Activated CD4-positive, alpha-beta T cell treated with anti-CD3 and anti-CD28 coated beads for 4 hours (primary cell): ENCODE measurements at places on chromosomes 6 and 20.

- DNase-seq = no peak
These were observed 70.2 kb upstream of the TBC1D7 start for GRCh38 chr6:13398421-13398994.

DNA sequence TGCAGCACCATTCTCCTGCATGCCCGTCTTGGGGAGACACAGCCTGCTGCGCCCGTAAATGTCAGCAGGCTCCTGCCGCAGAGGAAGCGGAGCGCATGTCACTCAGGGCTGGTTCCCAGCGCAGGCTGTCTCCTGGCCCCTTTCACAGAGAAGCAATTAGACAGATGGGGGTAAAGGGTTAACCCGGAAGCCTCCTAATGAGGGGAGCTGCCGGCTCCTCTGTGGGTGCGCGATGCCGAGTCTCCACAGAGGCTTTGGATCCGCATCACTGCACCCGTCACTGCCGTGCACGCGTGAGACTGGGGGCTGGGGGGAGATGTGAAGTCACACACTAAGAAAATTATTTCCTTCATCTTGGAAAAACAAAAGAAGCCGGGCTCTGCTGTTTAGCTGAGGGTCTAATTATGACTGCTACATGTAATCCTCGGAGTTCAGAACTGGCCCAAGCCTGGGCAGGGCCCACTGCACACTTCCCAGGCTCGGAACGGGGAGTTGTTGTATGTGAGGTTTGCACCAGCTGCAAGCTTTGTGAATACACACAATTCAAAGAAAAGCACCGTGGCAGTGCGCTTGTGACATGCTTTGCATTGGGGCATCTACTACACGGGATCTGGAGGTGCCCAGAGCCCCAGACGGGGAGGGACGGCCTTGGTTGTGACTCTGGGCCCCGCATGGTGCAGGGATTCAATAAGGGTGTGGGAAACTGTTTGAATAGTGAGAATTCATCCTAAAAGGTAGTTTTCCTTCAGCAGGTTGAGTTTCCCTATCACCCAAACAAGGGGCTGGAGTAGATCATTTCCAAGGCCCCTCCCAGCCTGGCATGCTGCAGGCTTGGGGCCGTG lies 331.6 kb downstream of the TAF4 start:
- DNase-seq = no peak

DNA sequence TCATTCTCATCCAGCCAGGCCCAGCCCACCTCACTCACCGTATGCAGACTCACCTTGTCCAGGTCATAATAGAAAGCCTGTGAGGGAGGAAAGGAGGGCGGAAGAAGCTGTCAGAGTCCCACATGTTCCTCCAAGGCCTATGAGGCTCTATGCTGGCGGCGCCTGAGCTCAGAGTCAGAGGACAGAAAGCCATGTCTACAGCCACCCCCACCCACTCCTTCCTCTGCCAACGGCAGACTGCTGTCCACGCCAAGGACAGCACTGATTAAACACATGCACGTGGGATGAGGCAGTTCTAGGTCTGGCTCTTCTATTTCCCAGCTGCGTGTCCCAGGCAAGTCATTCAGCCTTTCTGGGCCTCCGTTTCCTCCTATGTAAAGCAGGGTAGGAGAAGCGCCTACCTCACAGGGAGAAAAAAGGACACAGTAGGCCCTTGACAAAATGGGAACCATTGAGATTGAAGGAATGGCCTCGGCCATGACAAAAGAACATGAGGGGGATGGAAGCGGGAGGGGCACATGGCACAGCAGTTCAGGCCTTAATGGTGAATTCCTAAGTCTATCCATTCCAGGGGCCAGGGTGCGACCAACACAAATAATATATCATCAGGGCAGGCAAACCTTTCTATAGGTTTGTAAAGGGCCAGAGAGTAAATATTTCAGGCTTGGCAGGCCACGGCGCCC lies 80.1 kb downstream of the RIPOR3 start:
- no peak for DNase-seq

GRCh38 chr20:62048821-62049291 lies 16.8 kb downstream of the TAF4 start:
- DNase-seq = no peak

GRCh38 chr6:127120023-127120786 lies 1.7 kb downstream of the RSPO3 start:
- no peak for DNase-seq

- DNase-seq = no peak
These were observed 184.9 kb downstream of the GPX5 start for GRCh38 chr6:28710466-28711191.
